ENCODE measurements at places on chromosomes 16 and 17.

DNA sequence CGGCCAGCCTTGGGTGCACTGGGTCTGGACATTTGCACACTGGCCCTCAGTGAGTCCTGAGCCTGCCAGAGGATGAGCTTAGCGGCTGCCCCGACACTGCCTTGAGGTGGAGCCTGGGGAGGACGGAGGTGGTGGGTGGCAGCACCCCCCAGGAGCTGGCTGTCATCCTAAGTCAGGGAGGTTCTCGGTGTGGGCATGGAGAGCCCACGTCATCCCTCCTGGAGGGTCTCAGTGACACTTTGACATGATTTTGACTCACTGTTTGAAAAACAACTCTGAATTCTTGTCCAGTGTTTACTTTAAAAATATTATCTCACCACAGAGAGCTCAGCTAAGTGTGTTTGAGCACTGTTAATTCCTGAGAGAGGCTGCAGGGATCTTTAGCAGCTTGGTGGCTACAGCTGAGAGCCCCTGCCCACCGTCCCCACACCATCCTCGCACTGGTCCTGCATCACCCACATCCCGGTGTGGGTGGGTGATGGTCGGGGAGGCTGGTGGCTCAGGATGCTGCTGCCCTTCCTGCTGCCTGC, 63.1 kb downstream of the BANP start:
- no peak for DNase-seq

DNA sequence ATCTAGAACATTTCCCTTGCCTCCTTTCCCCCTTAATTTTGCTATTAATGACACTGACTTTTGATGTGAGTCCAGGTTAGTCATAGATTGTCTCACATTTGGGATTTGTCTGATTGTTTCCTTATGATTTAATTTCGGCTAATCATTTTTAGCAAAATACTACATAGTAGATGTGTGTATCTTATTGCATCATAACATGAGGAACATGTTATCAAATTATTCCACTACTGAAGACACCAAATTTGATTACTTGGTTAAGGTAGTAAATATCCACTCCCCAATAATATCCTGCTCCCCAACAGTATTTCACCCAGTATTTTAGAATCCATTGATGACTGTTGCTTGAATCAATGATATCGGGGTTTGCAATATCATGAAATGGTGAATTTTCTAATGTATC, 2.7 kb downstream of the POLG2 start:
- DNase-seq = no peak

GRCh38 chr16:3256146-3256865, at the start of gene MEFV:
MEFV (minus strand) TSS chr16:3256633; CDS start chr16:3256587, 46 bp downstream.
- DNase-seq = no peak

DNA sequence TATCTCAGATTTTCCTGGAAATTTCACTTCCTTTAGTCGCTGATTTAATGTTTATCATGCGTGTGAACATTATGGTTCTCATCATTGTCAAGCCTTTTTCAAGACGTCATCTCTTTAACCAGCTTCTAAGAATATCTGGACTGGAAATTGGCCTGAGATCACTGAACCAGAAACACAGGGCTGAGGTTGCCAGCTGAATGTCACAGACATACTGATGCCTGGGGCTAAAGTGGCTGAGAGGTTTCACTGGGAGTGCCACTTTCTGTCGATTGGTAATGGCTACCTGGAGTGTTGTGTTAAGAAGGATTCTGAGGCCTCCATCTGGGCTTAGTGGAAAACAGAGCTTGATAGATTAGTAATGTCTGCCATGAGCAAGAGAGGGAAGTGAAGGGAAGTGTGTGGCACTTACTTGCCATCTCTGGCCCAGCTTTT, 54.2 kb downstream of the CRISPLD2 start:
- DNase-seq = no peak

GRCh38 chr17:46737326-46737725, 81.2 kb downstream of the WNT3 start:
- no peak for DNase-seq

GRCh38 chr16:55399911-55400310, 75.9 kb downstream of the IRX6 start:
- no peak for DNase-seq

DNA sequence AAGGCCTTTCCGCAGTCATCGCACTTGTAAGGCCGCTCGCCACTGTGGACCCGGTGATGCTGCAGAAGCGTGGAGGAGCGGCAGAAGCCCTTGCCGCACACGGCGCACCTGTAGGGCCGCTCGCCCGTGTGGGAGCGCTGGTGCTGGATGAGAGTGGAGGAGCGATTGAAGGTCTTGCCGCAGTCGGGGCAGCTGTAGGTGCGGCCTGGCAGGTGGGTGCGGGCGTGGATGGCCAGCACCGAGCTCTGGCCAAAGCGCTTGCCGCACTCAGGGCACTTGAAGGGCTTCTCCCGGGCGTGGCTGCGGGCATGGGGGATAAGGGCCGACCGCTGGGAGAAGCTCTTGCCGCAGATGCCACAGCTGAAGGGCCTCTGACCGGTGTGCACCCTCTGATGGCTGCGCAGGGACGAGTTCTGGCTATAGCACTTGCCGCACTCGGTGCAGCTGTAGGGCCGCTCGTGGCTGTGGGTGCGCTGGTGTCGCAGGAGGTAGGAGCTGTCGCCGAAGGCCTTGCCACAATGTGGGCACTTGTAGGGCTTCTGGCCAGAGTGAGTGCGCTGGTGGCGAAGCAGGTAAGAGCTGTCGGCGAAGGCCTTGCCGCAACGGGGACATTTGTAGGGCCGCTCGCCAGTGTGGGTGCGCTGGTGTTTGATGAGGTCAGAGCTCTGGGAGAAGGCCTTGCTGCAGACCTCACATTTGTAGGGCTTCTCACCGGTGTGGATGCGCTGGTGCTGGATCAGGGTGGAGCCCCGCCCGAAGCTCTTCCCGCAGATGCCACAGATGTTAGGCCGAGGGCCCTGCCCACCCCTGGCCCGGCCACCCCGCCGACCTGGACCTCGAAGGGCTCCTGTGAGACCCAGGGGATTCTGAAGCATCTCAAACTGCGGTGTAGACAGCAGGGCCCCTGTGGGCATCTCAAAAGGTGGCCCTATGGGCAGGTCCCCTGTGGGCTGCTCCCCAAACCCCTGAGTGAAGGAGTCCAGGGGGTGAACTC, 1.5 kb downstream of the ZNF768 start:
- no peak for DNase-seq

DNA sequence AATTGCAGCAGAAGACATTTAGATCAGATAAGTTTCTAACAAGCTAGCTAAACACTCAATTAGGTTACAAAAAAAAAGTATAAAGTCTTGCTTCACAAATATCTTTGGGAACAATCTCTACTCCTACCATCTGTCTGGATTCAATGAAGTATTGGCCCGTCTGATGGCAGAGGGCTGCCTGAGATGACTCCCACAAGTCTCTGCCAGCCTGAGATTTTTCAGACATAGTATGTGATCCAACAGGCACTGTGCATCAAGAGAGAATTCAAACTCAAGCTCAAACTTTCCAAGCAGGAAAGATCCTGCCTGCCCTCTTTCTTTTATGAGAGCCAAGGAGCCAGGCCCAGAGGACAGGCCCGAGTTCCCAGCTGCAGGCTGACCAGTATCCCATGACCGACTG, 22.6 kb downstream of the SLC39A11 start:
- DNase-seq = no peak

DNA sequence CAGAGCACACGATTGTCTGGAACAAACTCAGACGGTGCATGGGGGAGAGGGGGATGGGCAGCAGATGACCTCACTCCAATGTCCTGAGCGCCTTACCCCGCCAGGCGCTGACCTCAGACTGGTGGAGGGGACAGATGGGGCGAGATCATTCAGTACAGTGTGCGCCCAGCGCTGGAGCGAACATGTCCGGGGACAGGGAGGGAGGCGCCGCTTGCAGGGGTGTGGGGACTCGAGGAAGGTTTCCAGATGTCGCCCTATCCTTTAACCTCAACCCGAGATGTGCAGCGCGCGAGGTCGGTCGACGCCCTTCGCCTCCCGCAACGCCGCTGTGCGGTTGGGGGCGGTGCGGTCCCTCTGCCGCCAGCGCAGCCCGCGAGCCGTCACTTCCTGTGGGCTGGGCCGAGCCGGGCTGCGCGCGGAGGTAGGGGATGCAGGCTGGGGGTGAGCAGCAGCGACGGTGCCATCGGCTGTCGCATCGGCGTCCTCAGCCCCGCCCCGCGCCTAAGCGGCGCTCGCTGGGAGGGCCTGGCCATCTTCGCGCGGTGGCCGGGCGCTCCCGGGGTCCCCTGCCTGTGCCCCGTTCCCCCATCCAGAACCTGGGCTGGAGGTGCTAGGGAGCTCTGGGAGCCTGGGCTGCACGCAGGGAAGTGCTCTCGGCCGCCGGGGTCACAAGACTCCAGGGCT, 5.3 kb upstream of the CDR2L start:
- DNase-seq = peak; percentile 86

DNA sequence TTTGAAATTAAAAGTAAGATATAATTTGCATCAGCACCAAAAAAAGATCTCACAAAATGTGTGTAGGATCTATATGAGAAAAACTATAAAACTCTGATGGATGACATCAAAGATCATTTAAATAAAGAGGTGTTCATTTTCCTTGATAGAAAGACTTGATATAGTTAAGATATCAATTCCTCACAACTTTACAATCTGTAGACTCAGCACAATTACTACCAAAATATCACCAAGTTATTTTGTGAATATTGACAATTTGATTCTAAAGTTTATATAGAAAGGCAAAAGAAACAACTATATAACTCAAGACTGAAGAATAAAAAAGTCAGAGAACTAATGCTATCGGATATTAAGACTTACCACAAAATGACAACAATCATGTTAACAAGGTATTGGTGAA, 638.9 kb downstream of the HS3ST4 start:
- DNase-seq = no peak

DNA sequence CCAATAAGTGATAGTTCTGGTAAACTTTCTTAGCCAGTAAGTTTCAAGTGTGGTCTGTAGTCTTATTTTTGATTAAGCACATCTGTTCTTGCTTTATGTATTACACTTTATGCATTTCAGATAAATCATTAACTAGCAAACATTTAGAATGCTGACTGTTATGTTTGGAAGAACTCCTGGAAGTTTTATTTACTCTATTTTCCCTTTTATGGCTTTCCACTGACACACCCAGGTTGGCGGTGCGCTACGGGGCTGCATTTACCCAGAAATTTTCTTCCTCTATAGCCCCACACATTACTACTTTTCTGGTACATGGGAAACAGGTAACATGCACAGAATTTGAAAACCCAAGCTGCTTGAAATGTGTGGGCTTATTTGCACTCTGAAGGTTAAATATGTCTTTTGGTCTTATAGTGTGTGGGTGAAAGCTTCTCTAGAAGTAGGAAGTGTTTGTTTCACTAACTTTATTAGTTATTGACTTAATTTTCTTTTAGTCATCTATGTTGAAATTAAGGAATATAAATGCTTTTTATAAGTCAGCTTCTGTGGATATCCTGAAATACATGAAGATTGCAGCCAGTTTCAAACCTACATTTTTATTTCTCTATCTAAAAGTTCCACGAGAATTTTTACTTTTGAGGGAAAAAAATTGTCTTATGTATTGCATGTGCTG, 203.7 kb downstream of the PHKB start:
- no peak for DNase-seq

GRCh38 chr16:14186795-14187221, 115.7 kb downstream of the MRTFB start:
- DNase-seq = no peak

- peak; percentile 74 for DNase-seq
Observed at GRCh38 chr17:77834170-77835115, 124.1 kb upstream of the TNRC6C start.

DNA sequence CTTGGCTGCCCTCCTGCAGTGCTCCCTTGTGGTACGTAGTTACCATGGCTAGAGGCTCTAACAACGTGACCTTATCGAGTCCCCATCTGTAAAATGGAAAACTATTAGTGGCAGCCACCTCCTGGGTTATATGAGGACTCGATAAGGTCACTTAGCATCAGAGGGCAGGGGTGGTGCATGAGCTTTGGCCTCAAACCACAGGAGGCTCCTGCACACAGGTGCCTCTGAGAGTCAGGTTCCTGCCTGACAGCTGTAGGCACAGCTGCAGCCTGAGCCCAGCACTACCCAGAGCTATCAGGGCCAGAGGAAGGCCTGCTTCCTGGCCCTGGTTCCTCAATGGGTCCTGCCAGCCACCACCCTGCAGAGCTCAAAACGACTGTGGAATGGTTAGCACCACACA, 57.2 kb upstream of the SEC14L1 start:
- no peak for DNase-seq

DNA sequence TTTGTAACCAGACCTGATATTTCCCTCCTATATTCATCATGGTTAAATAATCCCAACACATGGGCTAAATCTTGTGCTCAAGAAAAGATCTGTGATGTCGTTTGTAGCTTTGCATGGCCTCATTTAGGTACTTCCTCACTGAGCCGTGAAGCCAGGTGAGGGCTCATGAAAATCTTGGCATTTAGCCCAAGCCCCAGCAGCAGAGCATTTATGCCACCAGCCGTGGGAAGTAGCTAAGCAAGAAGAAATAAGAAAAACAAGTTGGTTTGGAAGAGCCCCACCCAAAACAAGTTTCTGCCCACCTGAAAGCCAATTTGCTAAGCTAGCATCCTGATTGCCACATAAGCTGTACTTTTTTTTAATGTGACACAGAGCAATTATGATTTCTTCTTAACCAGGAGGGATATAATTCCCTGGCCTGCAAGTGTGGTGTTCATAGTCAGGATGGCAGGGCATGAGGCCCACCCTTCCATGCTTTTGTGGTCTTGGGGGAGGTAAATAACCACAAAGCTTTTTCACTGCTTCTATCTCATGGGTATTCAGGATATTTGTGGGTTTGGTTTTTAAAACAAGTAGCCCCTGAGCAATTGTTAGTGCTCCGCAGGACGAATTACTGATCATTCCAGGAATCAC, 10.5 kb downstream of the TMIGD1 start:
- DNase-seq = no peak
